ENCODE measurements at places on chromosomes 6 and 20.

- DNase-seq, result no peak
Measured at GRCh38 chr20:54173653-54174456, at the start of gene CYP24A1. CYP24A1 (minus strand) TSS chr20:54173986; CDS start chr20:54173579, 407 bp downstream.

DNA sequence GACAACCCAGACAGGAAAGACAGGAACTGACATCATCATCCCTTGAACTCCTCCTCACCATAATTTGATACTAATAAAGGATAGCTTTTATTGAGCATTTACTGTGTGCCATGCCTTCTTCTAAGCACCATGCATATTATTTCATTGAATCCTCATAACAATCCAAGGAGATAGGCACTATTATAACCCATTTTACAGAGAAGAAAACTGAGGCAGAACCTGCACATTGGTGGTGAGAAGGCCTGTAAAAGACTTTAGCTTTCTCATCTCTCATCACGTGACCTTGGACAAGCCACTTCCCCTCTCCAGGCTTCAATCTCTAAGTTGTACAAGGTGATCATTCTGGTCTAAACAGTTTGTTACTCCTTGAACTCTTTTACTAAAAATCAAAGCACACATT lies 34.5 kb upstream of the PREX1 start:
- DNase-seq, result no peak

DNA sequence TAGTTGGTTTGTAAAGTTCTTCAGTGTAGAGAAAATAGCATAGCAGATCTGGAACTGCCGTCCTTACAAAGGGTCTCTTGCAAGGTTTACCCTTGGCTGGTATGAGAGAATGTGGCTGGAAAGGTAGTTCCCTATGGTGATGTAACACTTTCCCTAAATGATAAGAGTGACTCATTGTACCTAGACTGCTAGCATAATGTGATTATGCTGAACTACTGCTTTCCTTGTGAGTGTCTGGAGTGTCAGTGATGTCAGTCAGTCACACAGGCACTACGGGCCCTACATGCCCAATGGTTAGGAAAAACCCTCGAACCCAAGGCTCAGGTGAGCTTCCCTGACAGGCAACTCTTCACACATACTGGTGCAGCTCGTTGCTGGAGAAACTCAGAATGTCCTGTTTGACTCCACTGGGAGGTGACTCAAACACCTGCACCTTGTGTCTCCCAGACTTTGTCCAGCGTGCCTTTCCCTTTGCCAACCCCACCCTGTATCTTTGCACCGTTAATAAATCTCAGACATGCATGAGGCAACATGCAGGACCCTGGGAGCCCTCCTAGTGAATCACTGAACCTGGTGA lies 28.4 kb upstream of the LY86 start:
- no peak for DNase-seq

GRCh38 chr20:31717478-31718201 lies 5.0 kb downstream of the BCL2L1 start:
- DNase-seq, result no peak

- DNase-seq, result no peak
Measured at GRCh38 chr6:93424303-93425064, 5.1 kb upstream of the EPHA7 start.

DNA sequence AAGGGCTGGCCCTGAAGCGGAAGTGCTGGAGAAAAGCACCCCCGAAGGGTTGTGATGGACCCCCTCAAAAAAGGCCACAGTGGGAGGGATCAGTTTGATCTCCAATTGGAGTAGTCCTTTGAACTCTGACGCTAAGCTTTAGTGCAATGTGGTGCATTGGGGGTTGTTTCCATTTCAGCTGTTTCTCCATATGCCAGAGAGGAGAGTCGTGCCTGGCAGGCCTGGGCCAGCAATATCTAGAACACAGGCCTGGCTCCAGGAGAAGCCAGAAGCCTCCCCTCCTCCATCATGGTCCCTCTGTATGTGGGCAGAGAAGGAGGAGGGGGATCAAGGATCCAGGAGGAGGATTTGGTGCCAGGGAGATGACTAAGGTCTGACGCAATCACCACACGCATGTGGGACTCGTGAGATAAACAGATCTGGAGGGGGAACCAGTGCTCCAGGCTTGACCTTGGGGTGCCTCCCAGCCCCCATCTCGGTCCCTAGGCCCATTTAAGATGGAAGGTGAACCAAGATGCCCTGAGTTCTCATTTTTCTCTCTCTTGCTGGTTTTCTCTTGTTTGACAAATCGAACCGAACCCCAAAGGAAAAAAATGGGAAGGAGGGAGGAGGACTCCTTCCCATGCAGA lies 517.4 kb upstream of the JARID2 start:
- no peak for DNase-seq

- no peak for DNase-seq
Measured at GRCh38 chr6:169499848-169500247, 202.0 kb downstream of the WDR27 start.

DNA sequence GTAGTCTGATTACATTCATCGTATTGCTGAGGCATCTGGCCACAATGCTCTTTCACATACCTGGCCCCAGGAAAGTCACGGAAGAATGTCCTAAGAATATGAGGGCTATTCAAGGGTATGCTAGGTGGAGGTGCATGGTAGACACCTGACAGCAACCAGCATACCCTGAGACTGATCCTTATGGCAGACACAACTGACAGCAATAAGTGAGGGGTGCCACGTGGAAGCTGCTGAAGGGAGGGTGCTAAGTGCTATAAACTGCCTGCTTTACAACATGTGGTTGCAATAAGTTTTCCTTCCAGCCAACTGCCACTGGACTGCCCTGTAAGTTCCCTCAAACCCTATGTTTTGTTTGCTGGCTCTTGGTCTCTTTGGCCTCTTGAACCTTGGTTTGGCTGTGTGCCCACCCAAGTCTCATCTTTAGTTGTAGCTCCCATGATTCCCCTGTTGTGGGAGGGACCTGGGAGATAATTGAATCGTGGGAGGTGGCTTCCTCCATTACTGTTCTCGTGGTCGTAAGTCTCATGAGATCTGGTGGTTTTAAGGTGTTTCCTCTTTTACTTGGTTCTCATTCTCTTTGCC lies 201.3 kb upstream of the MOCS1 start:
- DNase-seq, result no peak

DNA sequence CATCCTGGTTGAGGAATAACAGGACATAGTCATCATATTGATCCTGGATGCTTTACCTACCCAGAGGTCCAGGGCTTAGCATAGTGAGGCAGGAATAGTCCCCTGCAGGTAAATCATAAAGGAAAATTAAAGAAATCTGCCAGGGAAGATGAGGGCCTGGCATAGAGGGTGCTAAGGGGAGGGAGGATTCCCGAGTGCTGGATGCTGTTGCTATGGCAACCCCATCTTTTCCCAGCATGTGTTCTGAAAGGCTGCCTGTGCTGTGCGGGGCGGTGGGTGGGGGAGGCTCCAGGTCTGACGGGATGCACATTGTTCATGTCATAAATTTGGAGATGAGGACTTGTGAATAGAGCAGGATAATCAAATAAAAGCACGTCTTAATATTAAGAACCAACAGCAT lies 212.6 kb upstream of the PCSK2 start:
- no peak for DNase-seq

GRCh38 chr6:24982231-24982630 lies 46.5 kb upstream of the RIPOR2 start:
- no peak for DNase-seq

GRCh38 chr6:52662031-52662430 lies 8.9 kb upstream of the TMEM14A start:
- no peak for DNase-seq

DNA sequence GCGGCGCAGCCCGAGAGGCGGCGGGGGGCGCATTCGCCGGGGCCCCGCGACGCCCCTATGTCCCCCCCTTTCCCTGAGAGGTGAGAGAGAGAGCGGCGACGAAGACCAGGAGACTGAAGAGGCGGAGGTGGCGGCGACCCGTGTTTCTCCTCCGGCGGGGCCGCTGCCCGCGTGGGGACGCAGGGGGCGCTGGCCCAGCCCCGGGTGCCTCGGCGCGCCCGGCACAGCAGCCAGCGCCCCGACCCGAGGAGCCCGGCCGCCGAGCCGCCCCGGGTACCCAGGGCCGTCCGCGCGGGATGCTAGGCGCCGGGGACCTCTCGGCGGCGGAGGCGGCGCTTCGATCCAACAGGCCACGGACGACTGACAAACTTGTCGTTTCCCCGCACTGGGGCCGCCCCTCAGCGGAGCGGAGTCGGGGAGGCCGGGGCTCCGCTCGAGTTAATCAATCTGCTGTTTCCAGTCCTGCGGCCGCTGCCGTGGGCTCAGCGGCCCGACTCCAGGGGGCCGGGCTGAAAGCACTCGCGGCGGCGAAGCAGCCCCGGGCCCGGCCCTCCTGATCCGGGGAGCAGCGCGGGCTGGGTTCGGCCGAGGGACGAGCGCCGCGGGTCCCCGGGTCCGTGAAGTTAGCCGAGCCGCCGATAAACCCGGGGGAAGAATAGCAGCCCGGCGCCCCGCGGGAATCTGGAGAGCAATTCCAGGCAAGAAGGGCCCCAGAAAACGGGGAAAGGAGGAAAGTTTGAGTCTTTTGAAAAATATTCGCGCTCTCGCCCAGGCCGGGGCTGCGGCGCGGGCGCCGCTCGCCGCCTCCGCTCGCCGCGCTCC lies 631 bp downstream of the MDGA1 start:
- DNase-seq, result peak; percentile 54

DNA sequence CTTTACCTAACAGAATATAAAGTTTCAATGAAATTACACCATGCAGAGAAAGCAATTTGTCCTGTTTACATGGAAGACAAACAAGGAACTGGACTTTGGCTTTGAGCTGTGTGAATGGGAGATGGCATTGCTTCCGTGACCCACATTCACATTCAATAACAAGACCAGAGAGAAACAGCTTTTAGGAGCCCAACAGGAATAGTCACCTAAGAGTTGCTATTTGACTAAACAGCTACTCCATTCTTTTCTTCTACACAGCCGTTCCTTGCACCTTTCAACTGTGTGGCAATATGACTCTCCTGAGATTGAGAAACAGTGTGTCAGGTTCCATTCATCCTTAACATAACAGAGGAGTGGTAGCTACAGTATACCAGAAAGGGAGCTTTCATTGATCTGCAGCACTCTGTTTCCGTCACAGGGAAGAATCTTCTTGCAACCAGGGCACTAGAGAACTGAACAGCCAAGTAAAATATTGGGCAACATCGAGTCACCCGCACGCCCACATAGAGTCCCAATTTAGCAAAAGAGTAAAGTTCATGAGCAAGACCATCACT lies 355.1 kb downstream of the HAO1 start:
- no peak for DNase-seq

All from SJCRH30 (cell line).